Activated CD8-positive, alpha-beta T cell treated with anti-CD3 and anti-CD28 coated beads, Interleukin-2, amount 10 ng/mL, durations not matched to agents 7 days and 5 days (primary cell): ENCODE measurements at places on chromosomes 3 and 15. TPM values are rescaled to one million over a fixed set of nuclear protein-coding genes. Genes with fewer than 3 reads are reported as not detected.

The FAM107A gene
- total RNA-seq, result not detected

The FXR1 gene
- total RNA-seq, result 134 TPM

The UROC1 gene
- total RNA-seq, result 0.13 TPM

The PLA1A gene
- total RNA-seq, result not detected

The SLC28A2 gene
- not detected for total RNA-seq

The IQCF5 gene
- total RNA-seq, result not detected

The SEMA3G gene
- 0.21 TPM for total RNA-seq

The MUC4 gene
- 0.05 TPM for total RNA-seq

The EOGT gene
- 13.6 TPM for total RNA-seq

The SLC15A2 gene
- 3.9 TPM for total RNA-seq

The CLRN1 gene
- not detected for total RNA-seq

The GRK7 gene
- total RNA-seq, result not detected

The FILIP1L gene
- total RNA-seq, result 1.7 TPM

The GPR171 gene
- 124 TPM for total RNA-seq

The OTOL1 gene
- total RNA-seq, result not detected

The ATP13A5 gene
- total RNA-seq, result not detected

The SUCNR1 gene
- total RNA-seq, result not detected

The WDR93 gene
- not detected for total RNA-seq

The BUB1B gene
- 94.9 TPM for total RNA-seq

The CPN2 gene
- not detected for total RNA-seq

The TNK2 gene
- 110 TPM for total RNA-seq

The AKAP13 gene
- 117 TPM for total RNA-seq

The MUSTN1 gene
- total RNA-seq, result 1.5 TPM

The MAPKBP1 gene
- total RNA-seq, result 30.9 TPM

The ROBO1 gene
- total RNA-seq, result 3.0 TPM

The IL5RA gene
- not detected for total RNA-seq

The BCL6 gene
- 11.8 TPM for total RNA-seq

The TM4SF18 gene
- not detected for total RNA-seq

The IQCH gene
- 0.97 TPM for total RNA-seq

The RBM6 gene
- total RNA-seq, result 112 TPM

The CELF6 gene
- 0.70 TPM for total RNA-seq

The ADGRG7 gene
- total RNA-seq, result 27.0 TPM

The CAND2 gene
- total RNA-seq, result 0.53 TPM

The VWA5B2 gene
- not detected for total RNA-seq

The TGM4 gene
- not detected for total RNA-seq

The CFAP92 gene
- total RNA-seq, result 0.18 TPM

The CNTN6 gene
- total RNA-seq, result not detected

The CD80 gene
- 19.1 TPM for total RNA-seq

The AP3S2 gene
- 24.7 TPM for total RNA-seq

The RBP2 gene
- total RNA-seq, result not detected

The PPM1L gene
- 3.9 TPM for total RNA-seq

The SOX14 gene
- total RNA-seq, result not detected

The ATP10A gene
- total RNA-seq, result 53.8 TPM

The STXBP5L gene
- not detected for total RNA-seq

The NME9 gene
- not detected for total RNA-seq

The ARGFX gene
- total RNA-seq, result not detected

The ZFYVE19 gene
- total RNA-seq, result 29.4 TPM

The CADM2 gene
- total RNA-seq, result 0.29 TPM

The TNFSF10 gene
- total RNA-seq, result 106 TPM

The RARB gene
- total RNA-seq, result not detected

The CAMK1 gene
- 33.5 TPM for total RNA-seq

The TGM5 gene
- total RNA-seq, result 0.31 TPM

The PDIA5 gene
- total RNA-seq, result 8.8 TPM

The LDHAL6B gene
- total RNA-seq, result not detected

The CACNA2D3 gene
- total RNA-seq, result not detected

The TNIK gene
- total RNA-seq, result 32.1 TPM

The PSMD2 gene
- total RNA-seq, result 207 TPM
